MCF 10A (cell line): ENCODE measurements at places on chromosomes 4 and X.

GRCh38 chr4:165360041-165360695 lies 18.6 kb upstream of the CPE start:
- DNase-seq = no peak

GRCh38 chr4:86508436-86508835 lies 85.7 kb upstream of the PTPN13 start:
- no peak for DNase-seq

GRCh38 chr4:146193628-146194027 lies 18.1 kb downstream of the LSM6 start:
- no peak for DNase-seq

DNA sequence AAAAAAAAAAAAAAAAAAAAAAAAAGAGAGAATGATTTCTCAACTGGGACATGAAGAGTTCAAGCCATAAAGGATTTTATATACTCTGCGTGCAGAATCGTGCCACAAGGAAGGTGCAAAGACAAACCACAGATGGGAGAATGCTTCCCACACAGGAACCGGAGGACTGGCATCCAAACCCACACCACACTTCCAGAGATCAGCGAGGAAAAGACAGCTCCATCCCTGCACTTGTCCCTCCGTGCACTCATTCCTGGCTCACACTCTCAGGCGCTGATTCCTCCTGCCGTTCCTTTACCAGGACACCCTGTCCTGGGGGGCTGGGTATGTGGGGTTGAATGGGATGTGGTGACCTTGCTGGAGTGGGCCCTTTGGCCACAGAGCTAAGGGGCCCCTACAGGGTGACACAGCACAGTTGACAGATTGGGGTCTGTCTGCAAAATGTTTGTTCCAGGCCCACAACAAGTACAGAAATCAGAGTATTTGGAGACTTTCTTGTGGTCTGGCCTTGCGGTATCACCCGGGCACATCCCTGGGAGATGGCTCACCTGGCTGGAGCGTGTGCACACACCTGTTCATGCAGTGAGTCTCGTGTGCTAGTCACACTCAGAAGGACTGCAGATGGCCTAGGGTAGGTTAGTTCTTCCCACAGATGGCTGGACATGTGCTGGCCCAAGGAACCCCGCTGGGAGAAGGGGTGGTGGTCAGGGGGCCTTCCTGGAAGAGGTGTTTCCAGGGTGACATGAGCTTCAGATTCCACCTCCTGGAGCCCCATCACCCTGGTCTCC lies 55.4 kb upstream of the GPR78 start:
- DNase-seq = no peak

DNA sequence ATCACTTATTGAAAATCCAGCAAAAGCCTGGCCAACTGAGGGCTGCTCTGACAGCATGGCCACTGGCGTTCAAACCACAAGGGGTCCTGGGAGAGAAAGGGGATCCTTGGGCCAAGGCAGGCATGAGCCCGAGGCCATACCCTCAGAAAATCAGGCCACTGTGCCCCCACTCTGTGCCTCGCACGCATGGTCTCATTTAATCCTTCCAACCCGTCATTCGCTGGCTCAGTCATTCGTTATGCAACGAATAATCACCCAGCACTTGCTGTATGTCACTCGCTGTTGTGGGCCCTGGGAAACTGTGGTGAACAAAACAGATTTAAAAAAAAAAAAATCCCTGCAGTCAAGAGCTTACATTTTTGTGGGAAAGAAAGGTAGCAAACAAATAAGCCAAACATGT lies 112.7 kb downstream of the BCOR start:
- no peak for DNase-seq

- no peak for DNase-seq
Measured at GRCh38 chr4:7299010-7299907, 106.9 kb downstream of the SORCS2 start.

- no peak for DNase-seq
Measured at GRCh38 chr4:124329134-124329533, 383.4 kb downstream of the ANKRD50 start.
